ENCODE measurements at places on chromosomes 12 and 14.

DNA sequence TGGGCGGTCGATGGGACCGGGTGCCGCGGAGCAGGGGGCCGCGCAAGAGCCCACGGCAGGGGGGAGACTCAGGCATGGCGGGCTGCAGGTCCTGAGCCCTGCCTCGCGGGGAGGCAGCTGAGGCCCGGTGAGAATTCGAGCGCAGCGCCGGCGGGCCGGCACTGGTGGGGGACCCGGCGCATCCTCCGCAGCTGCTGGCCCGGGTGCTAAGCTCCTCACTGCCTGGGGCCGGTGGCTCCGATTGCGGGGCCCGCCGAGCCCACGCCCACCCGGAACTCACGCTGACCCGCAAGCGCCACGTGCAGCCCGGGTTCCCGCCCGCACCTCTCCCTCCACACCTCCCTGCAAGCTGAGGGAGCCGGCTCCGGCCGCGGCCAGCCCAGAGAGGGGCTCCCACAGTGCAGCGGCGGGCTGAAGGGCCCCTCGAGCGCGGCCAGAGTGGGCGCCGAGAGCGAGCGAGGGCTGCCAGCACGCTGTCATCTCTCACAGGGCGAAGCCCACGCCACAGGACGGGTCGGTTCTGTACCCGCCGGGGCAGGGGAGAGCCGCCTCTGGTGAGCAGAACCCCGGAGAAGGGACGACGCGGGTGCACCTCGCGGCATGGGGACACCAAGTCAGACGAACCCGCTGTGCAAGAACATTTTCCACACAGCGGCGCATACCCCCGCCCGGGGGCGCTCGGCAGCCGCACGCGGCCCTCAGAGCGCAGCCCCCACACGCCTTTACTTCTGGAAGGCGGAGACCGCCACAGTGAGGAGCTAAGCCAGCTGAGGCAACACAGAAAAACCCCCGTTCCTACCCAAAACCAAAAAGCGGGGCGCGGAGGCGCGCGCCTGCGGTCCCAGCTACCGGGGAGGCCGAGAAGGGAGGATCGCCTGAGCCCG is 1.2 kb upstream of the SIVA1 start:
- no peak for DNase-seq

- DNase-seq, result no peak
These were observed 17.9 kb downstream of the KRT76 start for GRCh38 chr12:52759218-52759617.

DNA sequence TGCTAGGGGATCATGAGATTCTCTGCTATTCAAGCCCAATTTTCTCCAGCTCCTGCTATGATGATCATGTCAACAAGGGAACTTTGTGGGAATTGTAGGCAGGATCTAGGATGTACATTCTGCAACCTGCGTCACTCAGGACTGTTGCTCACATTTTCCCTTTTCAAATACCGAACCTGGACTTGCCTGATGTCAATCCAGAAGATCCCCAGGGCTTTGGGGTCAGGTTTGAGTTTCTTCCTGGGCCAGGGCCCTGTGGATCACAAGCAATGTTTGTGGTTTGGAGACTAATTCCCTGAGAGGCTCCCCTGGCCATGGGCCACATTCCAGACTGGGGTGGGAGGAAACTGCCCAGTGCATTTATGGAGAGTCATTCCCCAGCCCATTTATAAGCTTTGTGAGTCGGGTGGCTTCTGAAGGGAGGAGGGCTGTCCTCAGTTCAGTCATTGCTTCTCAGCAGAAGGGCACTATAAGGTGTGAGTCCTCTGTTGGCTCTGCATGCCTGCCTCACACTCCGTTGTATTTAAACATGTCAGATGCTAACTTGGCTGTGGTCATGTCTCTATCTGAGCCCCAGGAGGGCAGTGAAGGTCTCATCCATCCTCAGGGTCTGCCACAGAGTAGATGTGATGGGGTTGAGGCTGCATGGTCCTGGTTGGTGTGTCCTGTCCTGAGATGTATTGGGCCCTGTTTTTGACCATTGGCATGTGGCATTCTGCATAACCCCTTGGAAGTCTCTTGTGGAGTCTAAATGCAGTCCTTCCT is 6.5 kb downstream of the KRT86 start:
- DNase-seq, result no peak

DNA sequence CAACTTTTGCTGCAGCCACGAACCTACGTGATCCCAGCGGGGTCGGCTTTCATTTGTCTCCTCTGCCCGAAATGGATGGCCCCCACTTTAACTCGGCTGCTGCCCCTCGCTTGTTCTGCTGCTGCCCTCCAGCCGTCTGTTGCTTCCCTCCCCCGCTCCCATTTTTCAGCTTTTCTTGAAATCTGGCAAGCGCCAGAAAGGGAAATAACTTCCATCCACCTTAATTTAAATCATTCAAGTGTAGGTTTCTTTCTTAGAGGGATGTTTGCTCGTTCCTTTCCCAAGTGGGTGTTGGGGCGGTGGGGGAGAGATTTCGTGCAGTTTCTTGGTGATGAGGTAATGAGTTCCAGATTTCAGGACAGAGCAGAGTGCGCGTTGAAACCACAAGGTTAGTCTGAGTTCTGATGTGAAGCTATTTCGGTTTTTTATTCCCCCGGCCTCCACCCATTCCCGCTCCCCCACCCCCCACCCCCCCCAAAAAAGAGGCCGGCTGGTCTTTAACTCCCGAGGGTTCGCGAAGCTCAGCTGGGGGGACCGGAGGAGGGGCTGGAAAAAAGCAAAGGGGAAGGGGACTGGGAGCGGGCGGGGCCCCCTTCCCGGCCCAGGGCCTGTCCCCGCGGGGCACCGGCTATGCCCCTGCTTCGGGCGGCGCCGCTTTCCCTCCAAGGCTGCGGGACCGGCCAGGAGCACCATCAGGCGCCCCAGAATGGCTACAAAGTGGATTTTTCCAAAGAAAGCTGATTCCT is 2.2 kb upstream of the ZFP36L1 start:
- peak; percentile 68 for DNase-seq

DNA sequence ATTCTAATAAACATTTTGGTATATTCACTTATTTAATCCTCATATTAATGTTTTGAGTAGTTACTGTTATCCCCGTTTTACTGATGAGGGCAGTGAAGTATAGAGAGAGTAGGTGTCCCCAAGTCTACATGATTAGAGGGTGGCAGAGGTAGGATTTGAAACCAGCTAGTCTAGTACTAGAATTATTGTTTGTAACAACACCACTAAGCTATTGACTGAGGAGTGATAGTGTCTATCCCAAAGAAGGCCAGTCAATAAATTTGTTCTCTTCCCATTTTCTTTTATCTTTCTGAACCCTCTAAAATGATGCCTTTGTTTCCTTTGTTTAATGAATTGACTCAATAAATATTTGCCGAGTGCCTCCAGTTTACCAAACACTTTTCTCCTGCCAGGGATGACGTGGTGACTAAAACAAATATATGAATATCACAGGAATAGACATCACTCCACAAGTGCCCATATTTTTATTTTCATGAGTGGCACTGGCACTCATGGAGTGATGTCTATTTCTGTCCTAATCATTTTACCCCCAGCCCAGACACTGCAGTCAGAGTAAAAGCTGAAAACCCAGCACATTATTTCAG is 247.5 kb downstream of the SLC16A7 start:
- DNase-seq, result no peak

- DNase-seq, result no peak
These were observed 319.4 kb downstream of the CACNA1C start for GRCh38 chr12:2372178-2372577.

DNA sequence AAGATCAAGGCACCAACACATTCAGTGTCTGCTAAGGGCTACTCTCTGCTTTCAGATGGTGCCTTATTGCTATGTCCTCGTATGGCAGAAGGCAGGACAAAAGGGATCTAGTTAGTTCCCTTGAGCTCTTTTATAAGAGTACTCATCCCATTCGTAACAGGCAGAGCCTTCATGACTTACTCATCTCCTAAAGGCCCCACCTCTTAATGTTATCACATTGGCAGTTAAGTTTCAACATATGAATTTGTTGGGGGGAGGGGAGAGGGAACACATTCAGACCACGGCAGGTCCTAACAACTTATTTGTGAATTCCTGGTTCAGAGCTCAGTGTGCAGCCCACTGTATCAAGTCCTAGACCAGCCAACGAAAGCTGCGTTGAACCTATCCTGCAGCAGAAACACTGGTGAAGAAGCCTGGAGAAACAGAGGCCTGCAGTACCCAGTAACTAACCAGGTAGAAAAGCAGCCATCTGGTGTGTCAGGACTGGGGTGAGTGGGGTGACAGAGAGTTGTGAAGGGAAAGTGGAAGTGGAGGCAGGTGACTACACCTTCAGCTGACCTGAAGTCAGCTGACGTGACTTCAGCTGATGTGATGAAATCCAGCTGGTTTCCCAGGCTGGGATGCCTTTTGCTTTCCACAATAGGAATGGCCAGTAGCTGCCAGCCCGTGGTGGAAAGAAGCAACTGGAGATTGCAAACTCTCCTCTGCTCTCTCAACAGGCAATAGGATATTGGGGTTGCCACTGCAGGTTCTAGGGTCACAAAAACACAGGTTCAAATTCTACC is 101.6 kb upstream of the PLXNC1 start:
- no peak for DNase-seq

- no peak for DNase-seq
These were observed 14.4 kb upstream of the CCER1 start for GRCh38 chr12:90969346-90969745.

DNA sequence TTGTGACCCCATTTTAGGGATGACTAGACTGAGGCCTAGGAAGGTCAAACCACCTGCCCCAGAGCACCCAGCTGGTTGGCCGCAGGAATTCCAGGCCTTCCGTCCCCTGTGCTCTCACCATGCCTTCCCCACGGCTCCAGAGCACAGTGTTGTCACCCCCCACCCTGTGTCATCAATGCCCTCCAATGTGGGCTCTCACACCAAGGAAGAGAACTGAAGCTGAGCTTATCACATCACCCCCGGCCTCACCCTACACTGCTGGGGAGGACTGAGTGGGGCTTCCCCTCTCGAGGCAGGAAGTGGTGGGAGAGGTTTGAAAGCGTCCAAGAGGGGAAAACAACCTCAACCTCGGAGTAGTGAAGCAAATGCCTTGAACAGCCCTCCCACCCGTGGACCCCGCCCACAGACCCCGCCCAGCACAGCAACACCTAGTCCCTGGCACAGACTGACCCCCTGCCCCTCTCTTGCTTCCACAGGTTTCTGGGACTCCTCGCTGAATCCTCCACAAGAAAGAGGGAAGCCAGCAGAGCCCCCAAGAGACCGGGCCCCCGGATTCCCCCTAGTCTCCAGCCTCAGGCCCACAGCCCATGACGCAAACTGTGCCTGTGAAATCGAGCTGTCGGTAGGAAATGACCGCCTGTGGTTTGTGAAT is 97.2 kb downstream of the LGMN start:
- DNase-seq, result peak; percentile 79

Data from stimulated activated CD4-positive, alpha-beta T cell treated with anti-CD3 and anti-CD28 coated beads, Interleukin-2, amount 100 ng/mL, for 24 hours (primary cell).